ENCODE measurements at places on chromosomes 5 and 9.

GRCh38 chr9:79129865-79130480 is 441.8 kb upstream of the TLE4 start:
- no peak for DNase-seq

- DNase-seq, result no peak
These were observed 180.8 kb downstream of the RASEF start for GRCh38 chr9:82882138-82882537.

GRCh38 chr9:33393581-33393980 is 8.8 kb downstream of the AQP7 start:
- no peak for DNase-seq

DNA sequence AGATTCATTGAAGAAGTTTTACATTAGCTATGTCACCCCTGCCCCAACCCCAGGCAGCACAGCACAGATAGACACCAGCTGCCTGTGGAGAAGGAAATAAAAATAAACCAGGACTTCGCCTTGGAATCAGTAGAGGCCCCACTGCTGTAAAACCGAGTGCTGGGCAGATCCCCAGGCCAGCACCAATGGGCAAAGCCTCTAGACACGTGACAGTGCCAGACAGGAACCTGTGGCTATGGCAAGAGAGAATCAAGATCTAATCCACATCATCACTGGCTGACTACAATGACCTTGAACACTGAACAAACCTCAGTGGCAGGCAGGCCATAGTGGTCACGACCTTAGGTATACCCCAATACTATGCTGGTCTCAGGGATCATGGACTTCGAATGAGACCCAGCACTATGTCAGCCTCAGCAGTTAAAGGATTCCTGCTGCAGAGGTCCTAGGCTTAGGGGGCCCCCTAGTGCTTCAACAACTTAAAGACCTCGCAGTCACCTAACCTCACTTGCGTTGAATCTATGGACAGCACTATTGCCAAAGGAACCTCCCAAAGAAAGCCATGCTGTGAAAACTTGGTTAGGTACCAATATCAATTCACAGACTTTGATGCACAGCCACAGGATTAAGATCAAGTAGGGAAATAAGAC is 2118.6 kb upstream of the C9orf72 start:
- DNase-seq, result no peak

DNA sequence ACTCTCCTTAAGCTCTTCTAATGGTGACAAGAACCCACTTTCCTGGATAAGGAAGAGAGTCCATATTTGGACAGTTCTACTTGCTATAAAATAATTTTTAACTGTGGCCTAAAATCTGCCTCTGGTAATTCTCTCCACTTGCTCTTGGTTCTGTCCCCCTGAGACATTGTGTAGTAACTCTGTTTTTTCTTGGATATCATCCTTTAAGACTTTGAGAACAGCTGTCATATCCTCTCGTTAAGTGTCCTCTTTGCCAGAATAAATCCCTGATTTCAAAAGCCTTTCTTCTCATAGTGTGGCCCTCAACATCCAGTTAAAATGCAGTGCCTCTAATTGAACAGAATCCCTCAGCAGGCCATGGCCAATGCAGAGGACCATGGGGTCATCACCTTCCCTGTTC is 101.5 kb downstream of the ARHGEF28 start:
- DNase-seq, result no peak

DNA sequence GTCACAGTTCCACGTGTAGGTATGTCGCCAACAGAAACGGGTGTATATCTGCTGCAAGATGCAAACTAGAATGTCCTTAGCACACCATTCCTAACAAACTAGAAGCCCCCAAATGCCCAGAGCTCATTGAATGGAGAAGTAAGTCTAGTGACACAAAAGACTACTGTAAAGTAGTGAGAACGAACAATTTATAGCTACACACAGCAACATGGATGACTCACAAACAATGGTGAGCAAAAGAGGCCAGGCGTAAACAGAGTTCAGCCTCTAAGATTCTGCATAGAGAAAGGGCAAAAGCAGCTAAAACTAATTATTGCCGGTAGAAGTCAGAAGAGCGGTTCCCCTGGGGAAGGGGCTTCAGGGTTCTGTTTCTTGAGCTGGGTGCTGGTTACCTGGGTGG is 74.7 kb downstream of the AMBP start:
- no peak for DNase-seq

DNA sequence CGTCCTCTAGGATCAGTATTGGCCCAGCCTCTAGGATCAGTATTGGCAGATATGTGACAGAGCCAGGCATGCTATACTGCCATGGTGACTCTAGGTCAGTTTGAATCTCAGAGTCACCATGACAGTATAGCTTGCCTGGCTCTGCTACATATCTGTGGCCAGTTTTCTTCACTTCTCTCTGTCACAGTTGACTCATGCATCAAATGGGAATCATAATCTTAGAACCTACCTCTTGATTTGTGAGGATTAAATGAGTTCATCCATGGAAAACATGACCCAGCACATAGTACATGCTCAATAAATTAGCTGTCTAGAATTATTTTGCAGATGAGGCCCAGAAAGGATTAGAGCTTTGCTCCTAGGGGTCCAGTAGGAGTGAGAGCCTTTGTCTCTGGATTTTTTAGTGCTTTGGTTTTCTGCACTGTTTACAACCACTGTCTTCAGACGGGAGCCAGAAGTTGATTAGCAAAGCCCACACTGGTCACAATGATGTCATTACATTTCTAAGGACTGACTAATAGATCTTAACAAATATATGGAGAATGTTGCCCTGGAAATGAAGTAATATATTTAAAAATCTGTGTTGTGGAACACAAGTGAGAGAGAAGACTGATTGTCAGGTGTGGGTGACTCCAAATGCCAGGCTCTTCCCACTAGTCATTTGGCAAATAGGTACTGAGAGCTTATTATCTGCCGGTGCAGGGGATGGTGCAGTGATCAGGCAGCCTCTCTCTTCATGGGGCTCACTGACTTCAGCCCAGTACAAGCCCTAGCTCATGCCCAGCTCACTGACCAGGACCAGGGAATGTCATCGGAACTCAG is 76.0 kb downstream of the COL15A1 start:
- DNase-seq, result no peak

DNA sequence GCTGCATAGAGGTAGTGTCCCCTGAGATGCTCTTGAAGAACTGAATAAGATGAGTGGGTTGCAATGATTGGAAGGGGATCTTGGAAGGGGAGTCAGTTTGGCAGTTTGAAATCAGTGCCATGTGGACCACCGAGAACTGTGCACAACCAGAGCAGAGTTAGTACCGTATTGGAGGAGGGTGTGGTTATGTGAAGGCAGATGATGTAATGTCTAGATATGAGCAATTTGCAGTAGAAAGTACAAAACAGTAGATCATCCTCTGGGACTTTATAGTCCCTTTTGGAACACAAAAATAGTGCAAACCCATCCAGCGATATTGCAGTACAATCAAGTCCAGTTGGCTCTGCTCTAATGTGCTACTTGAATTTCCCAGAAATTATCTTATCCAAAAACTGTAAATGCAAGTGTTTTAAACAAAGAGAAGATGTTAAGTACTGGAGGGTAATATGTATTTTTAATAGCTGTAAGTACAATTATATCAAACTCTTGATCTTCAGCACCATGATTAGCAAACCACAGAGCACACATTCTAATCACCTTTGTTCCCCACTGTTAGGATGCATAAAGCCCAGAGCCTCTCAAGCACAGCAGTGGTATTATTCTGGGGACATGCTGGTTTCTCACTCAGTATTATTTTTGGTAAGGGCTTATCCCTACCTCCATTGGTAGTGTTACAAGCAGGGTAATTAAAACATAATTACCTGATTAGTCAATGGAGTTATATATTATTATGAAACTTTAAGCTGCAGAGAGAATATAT is 41.5 kb downstream of the MEGF10 start:
- DNase-seq, result no peak

DNA sequence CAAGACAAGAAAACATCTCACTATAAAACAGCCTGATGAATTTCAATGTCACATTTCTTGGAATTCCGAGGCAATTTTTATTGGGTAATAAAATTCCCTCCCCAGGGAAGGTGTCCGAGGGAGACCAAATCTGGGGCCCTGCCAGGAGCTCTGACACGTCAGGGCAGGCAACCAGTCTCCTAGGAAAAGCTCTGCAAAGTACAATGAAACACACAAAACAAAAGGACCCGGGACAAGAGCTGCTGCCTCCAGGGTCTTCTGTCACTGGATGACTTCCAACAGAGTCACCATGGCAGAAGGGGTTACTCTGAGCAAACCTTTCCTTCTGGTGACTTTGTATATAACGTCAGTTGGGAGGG is 50.8 kb downstream of the SAXO1 start:
- no peak for DNase-seq

GRCh38 chr9:89698411-89699005 is 93.7 kb downstream of the GADD45G start:
- no peak for DNase-seq

GRCh38 chr5:1495525-1495897 is 28.2 kb downstream of the LPCAT1 start:
- DNase-seq, result no peak

DNA sequence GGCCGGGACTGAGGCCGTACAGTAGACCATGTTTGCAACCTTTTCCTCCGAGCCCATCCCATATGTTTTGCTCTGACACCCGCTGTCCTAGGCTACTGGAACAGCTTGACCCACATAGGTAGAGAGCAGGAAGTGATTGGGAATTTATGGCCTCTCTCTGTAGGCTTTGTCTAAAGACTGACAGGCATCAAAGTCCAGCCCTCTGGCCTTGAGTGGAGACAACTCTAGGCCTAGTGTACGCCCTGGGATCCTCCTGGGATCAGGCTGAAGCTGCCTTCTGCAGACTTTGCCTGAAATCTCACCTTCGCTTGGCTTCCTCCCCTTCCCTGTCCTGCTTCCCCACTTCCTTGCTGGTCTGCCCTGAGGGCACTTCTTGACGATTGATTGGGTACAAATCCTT is 13.6 kb upstream of the AKNA start:
- no peak for DNase-seq

- DNase-seq, result no peak
These were observed 19.2 kb upstream of the TXNDC8 start for GRCh38 chr9:110356639-110357395.

DNA sequence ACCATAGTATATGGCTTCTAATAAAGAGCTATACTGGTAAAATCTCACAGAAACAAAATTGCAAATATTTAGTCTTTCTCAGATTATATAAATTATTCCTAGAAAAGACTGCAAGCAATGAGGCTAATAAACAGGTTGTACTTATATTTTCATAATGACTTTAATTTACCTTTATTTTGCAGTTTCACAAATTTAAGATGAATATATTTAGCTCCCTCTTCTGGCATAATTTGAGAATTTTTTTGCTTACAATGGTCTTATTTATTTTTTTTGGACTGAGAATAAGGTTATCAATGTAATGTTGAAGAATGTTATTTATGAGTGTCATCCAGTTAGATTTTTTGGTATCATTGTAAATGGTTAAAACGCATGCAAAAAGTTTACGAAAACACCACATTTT is 56.7 kb downstream of the PIK3R1 start:
- no peak for DNase-seq

GRCh38 chr9:131101207-131101964 is 5.1 kb downstream of the AIF1L start:
- DNase-seq, result no peak

DNA sequence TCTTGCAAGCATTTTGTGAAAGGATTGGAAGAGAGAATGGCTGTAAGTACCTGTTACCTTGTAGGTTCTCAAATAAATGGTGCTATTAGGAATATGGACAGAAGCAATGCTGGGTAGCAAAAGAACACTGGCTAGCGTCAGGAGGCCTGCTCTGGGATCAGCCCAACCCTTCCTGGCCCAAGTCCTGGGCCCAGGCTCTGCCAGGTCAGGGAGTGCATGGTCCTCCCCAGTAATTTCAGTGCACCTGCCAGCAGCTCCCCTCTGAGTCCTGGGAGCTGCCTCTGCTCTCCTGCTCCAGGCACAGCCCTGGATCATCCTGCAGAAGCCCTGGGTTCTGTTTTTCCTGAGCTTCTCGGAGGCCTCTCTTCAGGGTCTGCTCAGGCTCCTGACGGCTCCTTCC is 89.5 kb upstream of the ARAP3 start:
- DNase-seq, result no peak

DNA sequence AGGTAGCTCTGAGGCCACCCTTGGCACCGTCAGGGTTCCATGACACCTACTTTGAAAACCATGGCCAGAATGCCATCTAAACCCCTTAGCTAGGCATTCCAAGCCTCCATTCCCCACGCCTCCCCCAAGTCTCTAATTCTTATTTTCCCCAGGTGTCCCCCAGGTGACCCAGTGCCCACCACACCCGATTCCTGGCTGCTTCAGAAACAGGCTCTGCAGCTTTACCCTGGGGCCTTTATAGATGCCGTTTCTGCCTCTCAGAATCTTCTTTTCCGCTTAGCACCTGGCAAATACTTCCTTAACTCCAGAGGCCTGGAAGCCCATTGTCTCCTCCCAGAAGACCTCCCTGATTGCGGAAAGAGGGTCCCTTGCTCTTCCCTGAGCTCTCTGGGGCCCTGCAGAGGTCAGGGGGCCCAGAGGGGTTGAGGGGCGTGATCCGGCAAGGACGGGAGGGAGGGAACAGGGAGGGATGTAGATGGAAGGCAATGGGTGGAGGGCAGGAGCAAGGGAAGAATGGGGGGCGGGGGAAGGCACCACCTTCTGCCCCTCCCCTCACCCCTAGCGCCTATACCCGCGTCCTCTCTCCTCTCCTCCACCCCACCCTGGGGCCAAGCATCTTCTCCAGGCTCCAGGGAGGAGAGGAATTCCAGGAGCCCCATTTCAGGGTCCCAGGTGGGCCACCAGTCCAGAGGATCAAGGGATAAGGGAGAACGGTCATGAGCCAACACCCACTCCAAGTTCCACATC is 12.0 kb upstream of the WDR38 start:
- no peak for DNase-seq

- DNase-seq, result no peak
These were observed 24.2 kb downstream of the FAM78A start for GRCh38 chr9:131252120-131252519.

DNA sequence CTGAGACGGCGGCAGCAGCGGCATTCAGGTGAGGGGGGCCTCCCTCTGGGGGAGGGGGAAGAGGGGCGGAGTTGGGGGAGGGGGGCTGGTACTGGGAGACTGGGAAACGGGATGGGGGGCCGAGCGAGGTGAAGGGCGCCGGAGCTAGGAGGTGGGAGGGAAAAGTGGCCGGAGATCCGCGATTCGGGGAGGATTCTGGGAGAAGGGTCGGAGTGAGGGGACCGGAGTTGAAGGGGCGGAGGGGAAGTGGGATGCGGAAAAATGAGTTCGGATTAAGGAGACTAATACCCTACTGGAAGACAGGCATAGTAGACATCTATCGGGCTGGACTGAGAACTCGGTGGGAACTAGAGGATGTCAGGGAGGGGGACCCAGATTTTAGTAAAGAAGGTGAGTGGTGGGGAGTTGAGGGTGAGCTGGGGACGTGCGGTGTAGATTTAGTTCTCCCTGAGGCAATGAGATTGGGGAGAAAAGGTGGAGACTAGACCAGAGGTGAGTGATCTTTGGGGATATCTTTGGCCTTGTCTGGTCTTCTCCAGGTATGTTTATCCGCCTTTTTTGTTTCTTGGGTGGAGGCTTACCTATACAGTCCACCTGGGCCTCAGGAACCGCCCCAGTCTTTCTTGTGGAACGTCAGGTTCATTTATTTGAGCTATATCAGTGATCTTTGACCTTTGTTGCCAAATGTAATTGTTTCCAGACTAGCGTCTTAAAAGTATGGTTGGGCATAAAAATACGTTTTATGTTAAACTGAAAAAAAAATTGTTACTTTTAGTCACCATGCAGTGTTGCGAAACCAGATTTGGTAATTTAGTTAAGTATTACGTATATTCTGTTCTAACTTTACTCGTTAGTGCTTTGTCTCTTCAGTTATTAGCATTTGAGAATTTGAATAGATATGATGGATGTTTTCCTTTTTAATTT is 632 bp downstream of the UBAP1 start:
- DNase-seq, result no peak

- no peak for DNase-seq
These were observed 179.5 kb upstream of the TARS1 start for GRCh38 chr5:33261305-33261704.
